ENCODE measurements at places on chromosomes 12 and 14.

DNA sequence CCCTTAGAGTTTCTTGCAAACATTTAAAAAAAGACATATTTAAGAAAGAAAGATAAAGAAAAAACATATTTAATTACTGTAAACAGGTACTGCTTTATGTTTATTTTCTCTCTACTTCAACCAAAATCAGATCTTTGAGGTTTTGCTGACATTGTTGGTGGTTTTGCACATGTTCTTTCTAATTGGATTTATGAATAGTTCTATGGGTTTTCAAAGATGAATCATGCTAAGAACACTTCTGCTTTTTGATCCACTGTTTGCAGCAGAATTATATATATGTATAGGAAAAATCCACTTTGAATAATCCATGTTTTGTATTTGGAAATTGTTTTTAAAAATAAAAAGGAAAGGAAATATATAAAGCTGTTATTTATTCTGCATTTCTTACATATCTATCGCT, 78.4 kb downstream of the FRMD6 start:
- DNase-seq: no peak

- no peak for DNase-seq
These were observed 41.4 kb downstream of the DYRK4 start for GRCh38 chr12:4603421-4603820.

DNA sequence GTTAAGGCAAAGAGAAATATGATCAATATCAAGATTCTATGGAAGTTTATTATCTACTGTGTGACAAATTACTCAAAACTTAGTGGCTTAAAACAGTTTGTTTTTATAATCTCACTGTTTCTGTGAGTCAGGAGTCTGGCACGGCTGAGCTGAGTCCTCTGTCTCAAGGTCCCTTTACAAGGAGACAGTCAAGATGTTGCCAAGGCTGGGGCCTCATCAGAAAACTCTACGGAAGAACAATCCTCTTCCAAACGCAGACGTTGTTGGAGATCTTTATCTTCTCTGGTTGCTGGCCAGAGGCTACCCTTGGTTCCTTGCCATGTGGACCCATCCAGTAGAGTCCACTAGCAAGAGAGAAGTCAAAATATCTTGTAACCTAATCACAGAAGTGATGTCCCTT, 100.6 kb upstream of the CCND2 start:
- DNase-seq: no peak

GRCh38 chr12:64558754-64559153, 51.5 kb upstream of the RASSF3 start:
- DNase-seq: no peak
